ENCODE measurements at places on chromosomes 11 and 22.
A peak's percentile ranks its signal among the peaks of the same experiment; 100 is the strongest.

GRCh38 chr11:62508336-62509058 lies 38.1 kb downstream of the AHNAK start:
- DNase-seq, result peak; percentile 91

- no peak for DNase-seq
Measured at GRCh38 chr11:15119826-15120225, 5.1 kb downstream of the INSC start.

- DNase-seq, result peak; percentile 51
Measured at GRCh38 chr11:61334434-61335354, 1.7 kb downstream of the TKFC start.

GRCh38 chr22:19900707-19901436 lies 40.7 kb upstream of the COMT start:
- no peak for DNase-seq

- peak; percentile 97 for DNase-seq
Measured at GRCh38 chr11:73308961-73309919, 1.2 kb downstream of the ARHGEF17 start.

DNA sequence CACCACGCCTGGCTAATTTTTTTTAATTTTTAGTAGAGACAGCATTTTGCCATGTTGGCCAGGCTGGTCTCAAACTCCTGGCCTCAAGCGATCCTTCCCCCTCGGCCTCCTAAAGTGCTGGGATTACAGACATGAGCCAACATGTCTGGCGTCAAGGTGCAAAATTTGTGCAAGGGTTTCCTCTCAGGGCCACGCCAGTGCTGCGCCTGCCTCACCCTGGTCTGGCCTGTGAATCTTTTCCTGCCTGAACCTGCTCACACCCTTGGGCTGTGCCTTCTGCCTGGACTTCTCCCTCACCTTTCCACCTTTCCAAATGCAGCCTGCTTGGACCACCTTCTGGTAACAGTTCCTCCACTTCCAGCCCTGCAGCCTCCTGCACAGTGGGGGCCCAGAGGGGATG lies 43.4 kb downstream of the MCM5 start:
- DNase-seq, result no peak

- DNase-seq, result no peak
Measured at GRCh38 chr11:36266767-36267166, 22.5 kb downstream of the COMMD9 start.

DNA sequence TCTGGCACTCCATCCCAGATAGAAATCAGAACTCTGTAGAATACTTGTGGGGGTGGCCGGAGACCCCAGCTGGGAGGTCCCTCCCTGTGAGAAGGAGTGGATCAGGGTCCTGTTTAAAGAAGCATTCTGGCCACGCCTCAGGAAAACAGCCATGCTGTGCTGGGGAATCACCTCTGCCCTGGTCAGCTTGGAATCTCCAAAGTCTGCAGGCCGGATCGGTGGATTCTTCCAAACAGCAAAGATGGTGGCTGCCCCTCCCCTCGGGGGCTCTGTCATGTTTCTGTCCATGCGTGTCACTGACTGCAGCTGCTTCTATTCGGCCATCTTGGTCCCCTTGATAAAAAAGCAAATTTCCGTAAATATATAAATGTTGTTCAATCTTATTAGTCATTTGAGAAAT lies 365.9 kb downstream of the JRKL start:
- DNase-seq, result no peak

DNA sequence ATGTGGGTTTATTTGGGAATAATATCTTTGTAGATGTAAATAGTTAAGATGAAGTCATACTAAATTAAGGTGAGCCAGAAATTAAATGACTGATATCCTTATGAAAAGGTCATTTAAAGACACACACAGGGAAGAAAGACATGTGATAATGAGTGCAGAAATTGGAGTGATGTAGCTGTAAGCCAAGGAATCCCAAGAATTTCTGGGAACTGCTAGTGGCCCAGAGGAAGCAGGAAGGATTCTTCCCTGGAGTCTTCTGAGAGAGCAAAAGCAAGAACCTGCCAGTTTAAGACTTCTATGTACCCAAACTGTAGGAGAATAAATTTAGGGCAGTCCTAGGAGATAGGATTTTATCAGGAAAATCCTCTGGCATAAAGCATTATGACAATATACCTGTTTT lies 66.9 kb downstream of the LRRC4C start:
- no peak for DNase-seq

DNA sequence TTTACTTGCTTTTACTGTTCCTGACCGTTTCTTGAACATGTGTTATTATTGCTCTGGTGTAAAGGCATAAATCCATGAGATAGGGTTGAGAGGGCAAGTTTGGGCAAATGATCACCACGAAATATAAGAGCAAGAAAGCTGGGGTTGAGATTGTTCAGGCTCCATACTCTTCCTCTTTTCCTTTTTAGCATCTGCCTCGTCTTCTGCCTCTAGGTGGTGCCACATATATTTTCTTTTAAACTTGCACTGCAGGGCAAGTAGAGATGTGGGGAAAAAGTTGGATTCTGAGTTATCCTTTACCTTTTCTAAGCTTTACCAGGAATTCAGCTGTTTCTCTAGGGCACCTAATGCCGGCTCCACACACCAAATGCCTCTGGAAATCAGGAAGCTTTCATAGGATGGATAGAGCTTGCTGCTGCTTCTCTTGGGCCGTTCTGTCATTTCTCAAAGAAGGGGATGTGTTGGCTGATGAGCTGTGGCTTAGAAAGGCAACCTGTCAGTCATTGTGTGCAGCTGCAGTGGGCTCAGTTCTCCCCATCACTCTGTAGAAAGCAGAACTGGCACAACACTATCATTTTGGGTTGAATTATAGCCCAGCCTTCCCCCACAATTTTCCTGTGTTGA lies 98.2 kb downstream of the LDLRAD3 start:
- peak; percentile 44 for DNase-seq

- DNase-seq, result peak; percentile 70
Measured at GRCh38 chr22:32752816-32753520, 48.5 kb upstream of the TIMP3 start.

- peak; percentile 98 for DNase-seq
Measured at GRCh38 chr22:42688241-42689211, 32.1 kb downstream of the A4GALT start.

DNA sequence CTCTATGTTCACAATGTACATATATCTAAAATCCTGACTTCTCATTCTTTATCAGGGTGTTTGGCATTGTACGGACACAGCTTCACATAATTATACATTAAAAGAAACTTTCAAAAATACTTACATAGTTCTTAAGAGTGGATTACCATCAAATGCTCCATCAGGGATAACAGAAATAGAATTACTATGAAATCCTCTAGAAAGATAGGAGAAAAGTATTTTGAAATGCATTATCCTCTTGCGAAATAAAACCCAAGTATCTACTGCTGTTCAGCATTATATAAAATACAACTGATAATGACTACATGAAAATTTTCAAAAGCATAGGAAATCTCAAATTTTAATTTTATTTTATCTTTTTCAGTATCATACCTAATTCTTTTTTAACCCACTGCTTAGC lies 17.8 kb upstream of the CCDC34 start:
- DNase-seq, result no peak

DNA sequence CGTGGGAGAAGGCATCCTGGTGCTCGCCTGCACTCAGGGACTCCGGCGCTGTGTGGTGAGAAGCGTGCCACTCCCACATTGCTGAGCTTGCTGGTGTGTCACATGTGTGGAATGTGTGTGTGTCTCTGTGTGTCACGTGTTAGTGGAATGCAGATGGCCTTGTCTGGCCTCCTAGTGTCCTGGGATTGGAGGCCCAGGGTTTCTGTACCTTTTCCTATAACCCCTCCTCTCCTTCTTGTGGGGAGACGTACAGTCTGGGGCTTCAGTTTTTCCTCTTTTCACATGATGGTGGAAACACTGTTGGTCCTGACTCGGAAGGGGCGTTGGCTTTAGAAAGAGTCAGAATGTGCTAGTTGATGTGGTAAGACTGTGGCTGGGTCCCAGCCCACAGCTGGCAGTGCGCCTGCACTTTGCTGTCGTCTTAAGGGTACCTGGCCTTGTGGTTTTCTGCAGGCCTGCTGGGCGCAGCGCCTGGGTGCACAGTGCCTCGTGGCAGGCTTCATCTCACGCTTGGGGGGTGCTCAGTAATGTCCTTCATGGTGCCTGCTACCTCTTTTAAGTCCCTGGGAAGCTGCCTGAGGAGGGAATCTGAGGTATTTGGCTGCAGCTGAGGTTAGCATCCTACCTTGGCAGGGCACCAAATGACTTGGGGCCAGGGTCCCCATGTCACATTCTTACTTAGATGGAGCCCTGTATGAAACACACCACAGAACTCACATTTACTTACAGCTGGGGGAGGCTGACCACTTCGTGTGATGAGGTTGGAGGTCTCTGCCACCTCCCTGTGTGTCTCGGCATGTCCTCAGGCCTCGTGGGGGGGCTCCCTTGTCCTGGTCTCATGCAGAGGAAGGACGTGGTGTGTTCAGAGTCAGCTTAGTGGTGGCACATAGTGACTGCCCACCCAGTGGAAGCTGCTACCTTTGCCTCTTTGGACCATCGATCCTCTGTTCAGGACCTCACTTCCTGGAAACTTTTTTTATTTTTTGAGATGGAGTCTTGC lies 61.9 kb downstream of the MED15 start:
- peak; percentile 98 for DNase-seq

DNA sequence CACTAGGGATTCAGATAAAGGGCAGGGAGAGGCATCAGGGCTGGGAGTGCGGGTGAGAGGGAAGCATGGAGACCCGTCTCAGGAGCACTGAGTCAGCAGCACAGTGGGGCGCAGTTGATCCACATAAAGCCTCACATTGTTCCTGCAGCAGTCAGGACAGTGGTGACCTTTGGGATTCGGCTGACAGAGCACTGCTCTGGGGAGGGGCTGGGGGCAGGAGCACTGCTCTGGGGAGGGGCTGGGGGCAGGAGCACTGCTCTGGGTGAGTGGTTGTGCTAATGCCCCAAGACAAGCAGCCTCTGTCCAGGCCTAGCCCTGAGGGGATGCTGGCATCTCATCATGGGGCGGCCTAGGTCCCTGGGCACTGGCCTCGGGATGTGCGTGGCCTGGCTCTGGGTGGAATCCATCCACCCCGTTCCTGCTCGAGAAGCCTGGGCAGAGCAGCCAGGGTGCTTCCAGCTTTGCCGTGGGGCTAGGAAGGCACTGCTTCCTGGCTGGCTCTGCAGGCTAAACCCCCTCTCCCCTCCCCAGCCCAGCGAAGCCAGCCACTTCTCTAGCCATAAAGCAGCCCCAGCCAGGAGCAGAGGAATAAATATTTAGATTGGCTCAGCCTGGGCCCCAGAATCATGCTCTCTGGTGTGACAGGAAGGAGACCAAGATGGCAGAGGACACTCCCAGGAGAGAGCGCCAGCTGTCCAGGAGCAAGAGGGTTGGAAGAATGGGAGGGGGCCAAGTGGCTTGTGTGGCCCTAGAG lies 7.3 kb downstream of the OAF start:
- DNase-seq, result no peak

DNA sequence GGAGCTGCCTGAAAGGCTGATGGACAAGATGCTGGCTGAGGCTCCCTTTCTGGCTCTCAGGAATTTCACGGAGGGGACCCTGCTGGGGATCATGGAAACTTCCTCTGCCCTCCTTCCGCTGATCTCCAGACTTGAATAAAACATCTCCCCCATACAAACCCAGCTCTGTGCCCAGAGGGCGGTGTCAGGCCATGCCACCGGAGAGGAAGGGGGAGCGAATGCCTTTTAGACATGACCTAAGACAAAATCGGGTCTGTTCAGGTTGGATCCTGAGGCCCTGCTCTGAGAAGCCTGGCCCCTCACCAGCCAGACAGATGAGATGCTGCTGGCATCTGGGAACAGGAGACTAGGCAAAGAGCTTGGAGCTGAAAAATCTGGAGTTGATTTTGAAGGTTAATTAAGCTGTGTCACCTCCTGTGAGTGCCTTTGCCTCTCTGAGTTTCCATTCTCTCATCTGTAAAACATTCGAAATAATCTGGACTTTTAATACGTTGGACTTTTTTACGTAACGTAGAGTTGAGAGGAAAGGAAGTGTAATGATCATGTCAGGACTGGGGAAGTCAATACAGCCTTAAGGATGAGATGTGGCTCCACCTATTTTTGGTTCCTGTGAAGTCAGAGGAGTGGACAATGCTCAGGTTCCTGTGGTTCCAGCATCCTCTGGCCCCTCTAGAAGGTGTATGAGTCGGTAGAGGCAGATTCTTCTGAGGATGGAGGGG lies 163.6 kb downstream of the ST3GAL4 start:
- no peak for DNase-seq

GRCh38 chr11:76397383-76397782 lies 16.3 kb downstream of the GVQW3 start:
- DNase-seq, result no peak

DNA sequence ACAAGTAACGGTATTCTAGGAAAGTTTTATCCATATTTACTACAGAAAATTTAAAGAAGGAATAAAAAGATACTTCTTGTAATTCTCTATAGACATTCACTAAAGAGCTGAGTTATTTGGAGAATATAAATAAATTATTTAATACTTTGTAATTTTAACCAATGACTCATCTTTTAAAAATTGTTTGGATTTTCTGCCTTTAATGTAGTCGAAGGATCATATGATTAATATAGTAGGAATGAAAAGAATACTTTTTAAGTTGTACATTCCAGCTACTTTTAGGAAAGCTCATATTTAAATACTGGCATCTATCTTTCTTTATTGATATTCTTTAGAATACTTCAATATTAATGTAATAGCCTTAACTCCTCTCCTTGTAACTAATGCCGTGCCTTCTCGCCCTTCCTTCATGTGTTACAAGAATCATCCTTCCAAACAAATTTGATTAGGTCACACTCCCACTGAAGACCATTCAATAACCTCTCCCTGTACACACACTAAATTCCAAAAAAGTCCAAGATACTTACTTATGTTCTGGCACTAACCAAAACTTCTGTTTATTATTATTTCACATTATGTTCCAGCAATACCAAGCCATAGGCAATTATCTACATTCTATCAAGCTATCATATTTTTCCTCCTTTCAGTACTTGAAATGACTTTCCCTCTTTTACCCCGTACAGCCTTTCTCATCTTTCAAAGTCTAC lies 501.9 kb downstream of the CNTN5 start:
- peak; percentile 10 for DNase-seq

- no peak for DNase-seq
Measured at GRCh38 chr22:29814003-29814402, 24.1 kb downstream of the ASCC2 start.

- DNase-seq, result no peak
Measured at GRCh38 chr11:48087974-48088681, 107.8 kb downstream of the PTPRJ start.

- no peak for DNase-seq
Measured at GRCh38 chr11:95074792-95075563, 8.3 kb downstream of the SRSF8 start.

DNA sequence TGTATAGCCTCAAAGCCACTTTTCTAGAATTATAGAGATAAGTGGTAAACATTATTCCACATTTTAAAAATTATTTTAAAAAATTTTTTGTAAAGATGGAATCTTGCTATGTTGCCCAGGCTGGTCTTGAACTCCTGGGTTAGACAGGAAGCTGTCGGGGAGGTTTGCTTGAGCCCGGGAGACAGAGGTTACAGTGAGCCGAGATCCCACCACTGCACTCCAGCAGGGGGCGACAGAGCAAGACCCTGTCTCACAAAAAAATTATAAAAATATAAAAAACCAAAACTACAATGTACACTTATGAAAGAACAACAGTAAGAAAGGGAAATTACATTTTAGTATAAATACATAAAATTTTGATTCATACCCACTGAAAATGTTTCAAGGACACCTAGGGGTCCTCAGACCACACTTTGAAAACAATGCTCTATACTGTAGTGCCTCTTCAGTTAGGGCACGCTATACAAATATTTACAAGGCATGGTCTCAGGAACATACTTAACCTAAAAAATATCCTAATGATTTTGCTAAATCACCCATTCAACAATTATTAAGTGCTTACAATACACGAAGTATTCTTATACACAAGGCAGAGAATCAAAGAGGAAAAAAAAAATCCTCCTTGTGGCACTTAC lies 111.2 kb downstream of the MRTFA start:
- peak; percentile 67 for DNase-seq

Data from fibroblast of villous mesenchyme (primary cell).